ENCODE measurements at places on chromosomes 11 and 22.

GRCh38 chr22:37206118-37206840 is 6.0 kb downstream of the SSTR3 start:
- DNase-seq, result no peak

DNA sequence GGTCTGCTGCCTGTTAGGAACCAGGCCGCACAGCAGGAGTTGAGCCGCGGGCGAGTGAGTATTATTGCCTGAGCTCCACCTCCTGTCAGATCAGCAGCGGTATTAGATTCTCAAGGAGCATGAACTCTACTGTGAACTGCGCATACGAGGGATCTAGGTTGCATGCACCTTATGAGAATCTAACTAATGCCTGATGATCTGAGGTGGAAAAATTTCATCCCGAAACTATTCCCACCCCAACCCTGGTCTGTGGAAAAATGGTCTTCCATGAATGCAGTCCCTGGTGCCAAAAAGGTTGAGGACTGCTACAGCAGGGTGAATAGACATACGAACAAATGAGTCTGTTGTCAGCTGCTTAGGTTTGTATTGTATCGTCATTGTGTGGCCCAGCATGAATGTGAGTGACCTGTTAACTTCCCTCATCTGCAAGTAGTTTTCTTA is 29.8 kb downstream of the RNF141 start:
- no peak for DNase-seq

DNA sequence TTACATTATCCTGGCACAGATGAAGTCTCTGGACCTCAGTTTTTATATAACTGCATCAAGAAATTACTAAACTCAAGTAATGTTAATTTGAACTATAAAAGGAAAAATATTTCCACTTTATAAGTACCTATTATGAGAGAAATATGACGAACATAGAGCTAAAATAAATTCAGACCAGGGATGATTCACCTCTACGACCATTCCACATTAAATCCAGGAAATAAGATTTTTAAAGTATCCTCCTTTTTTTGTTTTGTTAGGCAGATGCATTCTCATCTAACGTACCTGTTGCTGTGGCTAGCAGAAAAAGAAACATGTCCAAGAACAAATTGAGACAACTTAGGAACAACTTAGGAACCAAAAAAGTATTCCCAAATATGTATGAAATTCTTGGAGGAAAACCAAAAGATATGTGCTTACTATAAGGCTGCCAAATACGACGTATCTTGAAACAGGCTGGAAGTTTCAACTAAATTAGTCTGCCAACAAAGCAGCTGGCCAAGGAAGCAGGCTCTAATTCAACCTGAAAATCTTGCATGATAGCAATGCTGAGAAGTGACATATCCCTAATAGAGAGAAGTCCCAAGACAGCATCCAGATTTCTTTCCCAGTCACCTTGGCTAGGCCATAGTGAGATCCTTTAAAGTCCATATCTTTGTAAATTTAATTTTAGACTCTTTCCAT is 15.7 kb downstream of the SPTY2D1 start:
- DNase-seq, result no peak

- no peak for DNase-seq
Observed at GRCh38 chr22:22865311-22866072, 22.1 kb upstream of the IGLL5 start.

DNA sequence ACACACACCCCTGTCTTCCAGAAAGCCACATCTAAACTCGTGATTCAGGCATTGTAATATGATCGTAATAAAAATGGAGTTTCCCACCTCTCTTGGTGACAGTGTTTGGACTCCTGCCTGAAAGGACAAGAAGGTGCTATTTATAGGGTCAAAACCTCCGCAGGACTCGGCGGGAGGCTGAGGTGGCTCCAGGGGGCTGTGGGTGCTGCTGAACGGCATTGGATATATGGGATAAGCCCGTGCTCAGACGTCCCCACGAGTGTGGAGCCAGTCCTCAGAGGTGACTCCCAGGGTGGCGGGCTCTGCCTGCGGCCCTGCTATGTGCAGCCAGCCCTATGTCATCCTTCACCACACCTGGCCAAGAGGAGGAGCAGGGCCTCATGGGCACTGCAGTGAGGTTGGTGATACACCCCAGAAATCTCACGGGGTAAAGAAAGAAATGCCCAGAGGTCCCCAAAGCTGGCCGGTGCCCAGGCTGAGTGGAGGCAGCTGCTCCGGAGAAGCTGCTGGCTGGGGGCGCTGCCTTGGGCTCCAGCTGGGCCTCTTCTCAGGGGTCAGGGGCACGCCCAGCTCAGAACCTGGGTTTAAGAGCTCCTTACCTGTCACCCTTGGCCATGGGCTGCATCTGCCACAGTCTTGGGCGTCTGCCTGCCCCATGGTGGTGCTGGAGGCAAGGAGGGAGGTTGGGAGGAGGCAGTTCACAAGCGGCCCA is 5.1 kb upstream of the OSBPL5 start:
- DNase-seq, result no peak
